ENCODE measurements at places on chromosomes 7 and 10.

DNA sequence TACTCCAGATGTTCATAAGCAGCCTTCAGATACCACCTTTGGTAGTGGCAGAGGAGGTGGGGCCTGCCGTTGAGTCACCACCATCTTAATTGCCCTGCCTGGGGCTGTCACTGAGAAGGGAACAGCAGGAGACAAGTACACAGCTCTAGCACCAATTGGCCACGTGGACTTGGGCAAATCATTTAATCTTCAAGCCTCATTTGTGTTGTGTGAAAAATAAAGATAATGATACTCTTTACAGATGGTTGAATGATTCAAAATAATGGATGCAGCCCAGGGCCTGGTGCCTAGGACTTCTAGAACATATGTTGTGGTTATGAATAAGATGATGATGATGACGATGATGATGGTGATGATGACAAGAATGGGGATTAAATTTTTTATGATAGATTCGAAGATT, 111.9 kb upstream of the ADAM12 start:
- no peak for DNase-seq

DNA sequence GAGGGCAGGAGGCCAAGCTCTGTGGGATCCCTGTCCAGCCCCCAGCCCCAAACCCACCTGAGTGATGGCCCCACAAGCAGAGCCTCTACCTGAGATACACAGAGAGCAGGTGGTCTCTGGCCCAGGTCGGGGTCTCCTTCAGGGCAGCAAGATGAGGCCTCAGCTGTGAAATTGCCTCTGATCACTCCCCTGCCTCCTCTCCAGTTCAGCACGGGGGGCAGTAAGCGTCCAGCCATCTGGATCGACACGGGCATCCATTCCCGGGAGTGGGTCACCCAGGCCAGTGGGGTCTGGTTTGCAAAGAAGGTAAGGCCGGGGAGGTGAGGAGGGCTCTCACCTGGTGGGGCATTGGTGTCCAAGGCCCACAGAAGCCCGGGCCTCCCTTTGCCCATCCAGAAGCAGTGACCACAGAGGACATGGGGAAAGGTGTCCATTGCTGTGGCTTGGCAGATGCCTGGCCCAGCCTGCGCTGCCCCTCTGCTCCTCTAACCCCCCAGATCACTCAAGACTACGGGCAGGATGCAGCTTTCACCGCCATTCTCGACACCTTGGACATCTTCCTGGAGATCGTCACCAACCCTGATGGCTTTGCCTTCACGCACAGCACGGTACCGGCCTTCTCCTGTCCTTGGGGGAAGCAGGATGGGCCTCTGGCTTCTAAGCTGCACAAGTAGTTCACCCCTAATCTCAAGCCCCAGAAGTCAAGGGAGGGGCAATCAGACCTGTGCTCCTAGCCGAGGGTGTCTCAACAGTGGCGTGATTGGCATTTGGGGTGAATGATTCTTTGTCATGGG, 3.1 kb downstream of the CPA1 start:
- DNase-seq: no peak

DNA sequence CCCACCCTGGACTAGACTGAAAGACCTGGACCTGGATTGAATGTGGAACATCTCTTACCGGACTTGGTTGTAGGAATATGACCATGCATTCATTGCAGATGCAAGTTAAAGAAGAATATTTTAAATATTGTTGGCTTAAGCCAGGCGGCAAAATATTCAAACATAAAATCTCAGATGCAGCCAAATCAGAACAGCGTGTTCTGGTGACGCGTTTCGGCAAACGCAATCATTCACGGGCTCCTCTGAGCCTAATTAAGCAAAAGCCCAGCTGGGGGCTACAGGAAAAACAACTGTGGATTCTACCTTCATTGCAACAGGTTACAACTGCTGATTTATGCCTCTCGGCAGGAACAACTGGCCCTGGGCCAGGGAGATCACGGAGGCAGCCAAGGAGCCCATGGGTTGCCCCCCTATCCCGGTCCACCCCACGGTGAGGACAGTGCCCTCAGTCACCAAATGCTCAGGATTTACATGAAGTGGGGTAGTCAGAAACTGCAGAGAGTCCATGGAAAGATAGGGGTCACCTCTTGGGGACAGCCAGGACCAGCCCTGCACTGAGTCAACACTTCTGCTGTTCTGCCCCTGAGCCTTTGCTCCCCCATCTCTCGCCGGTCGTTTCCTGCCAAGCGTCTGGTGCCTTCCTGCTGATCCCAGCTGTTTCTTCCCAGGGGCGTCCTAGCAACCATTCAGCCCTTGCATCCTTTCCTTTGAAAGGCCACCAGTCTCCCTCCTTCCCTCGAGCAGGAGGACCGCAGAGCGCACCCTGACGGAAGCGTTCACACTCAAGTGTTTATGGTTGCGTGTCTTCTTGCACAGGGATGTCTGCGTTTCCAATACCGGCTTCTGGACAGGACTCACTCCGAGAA, 64.4 kb upstream of the SFMBT2 start:
- DNase-seq: no peak

GRCh38 chr7:30074422-30075030, 46.3 kb downstream of the PLEKHA8 start:
- peak; percentile 70 for DNase-seq

DNA sequence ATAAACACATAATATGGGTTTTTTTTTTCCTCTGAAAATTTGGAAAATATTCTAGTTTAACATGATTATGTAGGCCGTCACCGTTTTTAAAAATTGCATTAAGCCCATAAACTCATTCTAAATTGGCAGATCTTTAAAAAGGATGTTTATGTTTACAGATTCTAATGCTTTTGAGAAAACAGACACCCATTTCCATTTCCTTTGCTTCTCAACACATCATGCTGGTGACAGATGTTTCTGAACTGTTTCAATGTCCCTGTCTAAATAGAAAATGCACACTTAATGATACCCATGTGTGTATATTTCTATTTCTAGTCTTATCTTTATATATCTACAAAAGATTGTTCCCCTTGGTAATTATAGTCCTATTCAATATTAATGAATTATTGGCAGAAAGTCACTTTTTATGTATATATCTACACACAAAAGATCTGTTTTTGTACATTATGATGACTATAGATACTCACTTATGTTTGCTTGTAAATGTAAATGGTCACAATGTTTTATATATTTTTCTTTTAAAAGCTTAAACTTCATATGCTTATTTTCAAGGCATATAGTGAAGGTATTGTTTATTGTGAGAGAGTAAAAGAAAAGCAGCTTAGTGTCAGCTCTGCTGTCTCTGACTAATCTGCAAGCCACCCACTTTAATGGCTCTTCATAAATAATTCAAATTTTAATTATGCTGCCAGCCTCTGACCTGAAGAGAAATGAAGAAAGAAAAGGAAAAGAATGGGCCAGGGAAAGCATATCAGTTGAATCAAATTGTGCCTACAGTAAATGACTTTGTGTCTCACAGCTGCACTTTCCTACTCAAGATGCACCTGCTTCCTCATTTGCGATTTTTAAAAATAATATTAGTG, 179.4 kb downstream of the CACNA2D1 start:
- DNase-seq: no peak

- DNase-seq: no peak
These were observed 4.1 kb downstream of the FXYD4 start for GRCh38 chr10:43375401-43376020.

GRCh38 chr7:149624006-149624405, 126.4 kb upstream of the ZNF746 start:
- peak; percentile 7 for DNase-seq

DNA sequence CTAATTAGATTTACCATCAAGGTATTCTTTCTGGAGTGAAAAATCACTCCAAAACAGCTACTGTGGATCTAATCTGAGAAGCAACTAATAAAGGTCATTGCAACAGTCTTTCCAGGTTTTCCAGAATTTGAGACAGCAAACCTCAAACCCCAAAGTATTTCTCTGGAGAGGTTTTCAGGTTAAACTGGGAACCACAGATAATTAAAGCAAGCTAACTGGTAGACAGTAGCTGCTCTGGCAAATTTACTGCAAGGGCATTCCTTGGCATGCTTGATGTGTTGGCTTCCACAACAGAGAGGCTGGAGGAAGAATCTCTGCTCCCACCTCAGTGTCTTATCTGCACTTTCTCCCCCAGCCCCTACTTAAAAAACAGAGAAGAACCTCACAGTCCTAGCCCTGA, 140.0 kb upstream of the NRBF2 start:
- DNase-seq: no peak

GRCh38 chr10:15238555-15239335, 70.3 kb upstream of the NMT2 start:
- peak; percentile 28 for DNase-seq

DNA sequence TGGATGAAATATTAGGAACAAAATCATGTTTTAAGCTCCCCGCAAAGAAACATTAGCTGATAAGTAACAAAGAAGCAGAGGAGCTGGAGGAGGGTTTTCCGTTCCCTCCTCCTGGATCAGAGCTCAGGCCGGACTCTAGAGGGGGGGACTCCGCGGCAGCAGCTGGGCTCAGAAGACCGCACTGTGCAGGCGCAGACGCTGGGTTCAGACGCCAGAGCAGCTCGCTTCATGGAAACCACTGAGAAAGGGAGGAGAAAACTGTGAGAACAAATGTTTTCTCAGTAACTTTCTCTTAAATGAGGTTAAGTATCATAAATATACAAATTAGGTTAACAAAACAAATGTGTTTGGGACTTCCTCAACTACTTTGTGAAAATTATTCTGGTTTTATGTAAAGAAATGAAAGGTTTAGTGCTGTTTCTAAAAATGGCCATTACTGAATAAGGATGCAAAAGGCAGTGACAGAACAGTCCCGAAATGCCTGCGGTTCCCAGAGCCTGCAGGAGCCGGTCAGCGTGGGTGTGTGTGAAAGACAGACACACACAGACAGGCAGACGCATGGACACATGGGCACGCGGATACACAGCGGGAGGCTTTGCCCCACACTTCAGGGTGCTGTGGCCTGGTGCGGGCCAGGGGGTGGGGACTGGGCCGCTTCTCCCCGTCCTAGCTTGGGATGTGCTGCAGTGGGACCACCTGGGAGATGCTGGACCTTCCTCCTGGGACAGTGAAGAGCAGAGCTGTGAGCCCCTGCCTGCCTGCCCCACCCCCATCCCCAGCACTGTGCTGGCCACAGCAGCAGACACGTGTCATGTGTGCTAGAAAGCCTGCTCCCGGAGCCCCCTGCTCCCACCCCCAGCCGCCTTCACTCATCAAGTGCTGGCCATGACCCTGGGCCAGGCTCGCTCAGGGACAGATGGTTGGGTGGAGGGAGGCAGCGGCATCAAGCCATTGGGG, 20.3 kb upstream of the ADGRA1 start:
- no peak for DNase-seq
